ENCODE measurements at places on chromosomes 5 and 9.

GRCh38 chr9:16278326-16278999, 592.0 kb downstream of the BNC2 start:
- peak; percentile 24 for DNase-seq

GRCh38 chr5:168360521-168361285, 69.3 kb downstream of the WWC1 start:
- no peak for DNase-seq

DNA sequence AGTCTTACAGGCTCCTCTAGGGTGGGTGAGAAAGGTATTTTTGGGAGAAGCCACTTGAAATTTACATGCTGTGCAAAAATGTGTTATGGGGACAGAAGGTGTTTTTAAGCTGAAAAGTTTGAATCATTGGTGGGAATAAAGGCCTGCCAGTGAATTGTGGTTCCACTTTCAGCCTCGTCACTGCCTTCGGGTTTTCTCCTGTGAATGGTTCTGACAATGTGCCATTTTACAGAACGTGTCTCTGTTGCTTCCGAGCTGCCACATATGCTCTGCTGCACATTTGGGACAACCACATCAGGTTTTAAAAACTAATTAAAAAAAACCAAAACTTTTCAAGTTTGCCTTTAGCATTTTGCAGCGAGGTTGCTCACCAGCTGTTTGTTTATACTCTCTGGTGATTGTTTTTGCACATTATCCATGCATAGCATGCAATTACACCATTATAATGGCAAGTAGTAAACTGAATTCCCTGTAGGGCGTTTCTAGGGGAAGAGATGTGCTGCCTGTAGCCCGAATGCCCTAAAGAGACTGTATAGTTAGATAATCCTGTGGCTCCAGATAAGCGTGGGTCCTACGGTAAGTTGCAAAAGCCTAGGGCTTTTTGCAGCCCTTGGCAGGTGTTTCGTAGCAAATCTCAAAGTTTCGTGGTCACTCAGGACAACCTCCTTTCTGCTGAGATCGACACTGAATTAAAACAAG, 40.1 kb upstream of the SUB1 start:
- DNase-seq, result no peak

- DNase-seq, result no peak
Observed at GRCh38 chr5:14420101-14420811, 161.3 kb upstream of the OTULINL start.

DNA sequence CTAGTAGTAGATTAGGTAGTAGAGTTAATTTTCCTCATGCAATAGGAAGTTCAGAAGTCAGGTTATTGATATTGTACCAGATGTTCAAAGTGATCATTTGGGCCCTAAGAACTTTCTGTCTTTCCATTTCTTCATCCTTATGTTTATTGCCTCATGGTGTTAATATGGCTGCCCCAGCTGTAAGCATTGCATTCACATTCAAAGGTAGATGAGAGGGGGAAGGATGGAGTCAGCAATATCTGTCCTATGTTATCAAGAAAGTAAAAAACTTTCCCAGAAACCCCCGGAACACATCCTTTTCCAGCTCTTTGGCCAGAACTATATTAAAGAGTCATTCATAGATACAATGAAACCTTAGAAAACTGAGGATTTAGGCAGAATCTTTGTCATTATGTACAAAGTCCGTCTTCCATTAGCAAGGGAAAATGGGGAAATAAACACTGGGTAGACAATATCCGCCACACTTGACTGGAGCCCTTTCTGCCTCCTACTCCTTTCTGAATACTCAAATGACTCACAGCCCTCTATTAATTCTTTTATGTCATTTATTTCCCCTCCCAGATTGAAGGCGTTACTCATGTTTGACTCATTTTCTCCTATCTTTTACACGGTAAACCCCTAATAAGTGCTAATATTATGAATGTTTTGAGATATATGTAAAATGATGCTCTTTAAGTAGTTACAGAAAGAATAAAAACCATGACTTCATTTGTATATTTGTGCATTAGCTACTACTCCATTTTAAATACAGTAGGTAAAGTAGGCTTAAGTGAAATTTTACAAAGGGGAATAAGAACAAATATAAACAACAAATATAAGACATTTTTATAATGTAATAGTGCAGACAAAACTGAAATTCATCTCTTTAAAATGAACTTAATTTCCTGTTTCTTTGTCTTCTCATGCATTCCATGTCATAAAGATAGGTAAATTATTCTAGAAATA, 127.6 kb downstream of the SLF1 start:
- DNase-seq, result no peak

GRCh38 chr9:107778661-107779060, 289.1 kb upstream of the KLF4 start:
- DNase-seq, result no peak

- peak; percentile 93 for DNase-seq
Observed at GRCh38 chr5:72451741-72452505, 55.3 kb downstream of the ZNF366 start.

GRCh38 chr9:99506747-99507348, 284.8 kb downstream of the SEC61B start:
- DNase-seq, result no peak

DNA sequence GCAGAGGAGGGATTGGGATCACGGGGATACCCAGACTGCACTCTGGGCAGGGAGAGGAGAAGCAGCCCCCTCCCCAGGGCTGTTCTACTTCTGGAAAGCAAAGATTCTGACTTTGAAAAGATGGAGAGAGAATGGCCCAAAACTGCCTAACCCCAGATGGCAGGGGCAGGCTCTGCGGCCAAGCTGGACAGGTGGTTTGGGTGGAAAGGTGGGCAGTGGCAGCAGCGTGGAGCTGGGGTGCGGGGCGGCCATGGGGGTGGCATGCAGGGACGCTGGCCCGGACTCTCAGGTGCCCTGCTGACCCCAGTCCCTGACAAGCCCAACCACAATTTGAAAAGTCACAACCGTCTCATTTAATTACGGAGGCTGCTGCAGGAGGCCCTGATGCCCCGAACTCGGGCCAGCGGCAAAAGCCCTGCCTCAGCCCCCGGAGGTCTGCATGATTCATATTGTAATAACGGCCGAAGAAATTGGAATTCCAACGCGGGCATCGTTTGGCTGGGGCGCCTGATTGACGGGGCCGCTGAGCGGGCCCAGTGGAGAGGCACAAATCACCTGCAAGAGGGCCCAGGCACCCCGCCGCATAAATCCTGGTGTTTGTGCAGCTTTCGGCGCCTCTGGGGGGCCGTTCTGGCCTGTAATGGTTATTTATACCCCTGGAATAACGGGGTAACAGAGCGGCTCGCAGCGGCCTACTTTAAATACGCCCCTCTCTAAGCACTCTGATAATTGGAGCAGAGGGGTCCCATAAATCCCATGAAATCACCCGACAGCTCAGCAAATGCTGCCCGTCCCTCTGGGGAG, 41.8 kb upstream of the FCN2 start:
- DNase-seq, result no peak

GRCh38 chr9:20729523-20729922, 45.5 kb downstream of the FOCAD start:
- DNase-seq, result peak; percentile 68

DNA sequence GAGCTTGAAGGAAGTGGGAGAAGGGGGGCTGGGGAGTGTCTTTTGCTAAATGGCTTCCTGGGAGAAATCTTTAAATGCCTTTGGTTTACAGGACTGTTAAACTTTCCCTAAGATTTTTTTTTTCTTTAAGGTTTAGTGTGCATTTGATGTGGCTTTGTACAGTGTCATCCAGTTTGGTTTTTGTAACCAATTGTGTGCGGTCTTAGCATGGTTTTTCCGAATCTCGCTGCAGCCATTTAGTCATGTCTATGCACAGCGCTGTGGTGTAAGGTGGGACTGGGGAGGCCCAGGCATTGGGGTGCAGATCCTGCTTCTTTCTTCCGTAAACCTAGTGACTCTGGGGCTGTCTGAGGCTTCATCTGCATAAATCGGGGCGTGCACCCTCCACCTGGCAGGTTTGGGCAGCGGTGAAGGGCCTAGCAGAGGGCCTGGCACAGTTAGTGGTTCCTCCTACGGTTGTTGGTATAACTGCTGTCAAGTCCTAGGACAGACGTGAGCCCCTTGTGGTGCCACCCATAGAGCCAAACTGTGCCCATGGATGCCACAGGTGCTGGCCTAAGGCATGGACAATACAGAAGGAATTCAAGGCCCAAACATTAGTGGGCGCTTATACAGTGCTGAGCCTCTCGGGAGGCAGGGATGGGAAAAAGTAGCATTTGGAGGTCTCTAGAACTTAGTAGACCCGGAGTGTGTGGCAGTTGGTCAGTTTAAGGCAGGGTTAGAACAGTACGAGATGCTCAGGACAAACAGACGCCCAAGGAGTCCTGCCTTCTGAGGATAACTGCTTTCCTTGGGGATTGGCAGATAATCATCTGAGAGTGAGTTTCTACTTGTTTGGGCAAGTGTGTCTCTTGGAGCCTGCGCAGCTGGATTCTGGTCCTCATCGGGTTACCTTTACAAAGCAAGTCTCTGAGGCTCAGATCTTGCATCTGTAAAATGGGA, 1.5 kb downstream of the PRRC2B start:
- DNase-seq, result no peak

DNA sequence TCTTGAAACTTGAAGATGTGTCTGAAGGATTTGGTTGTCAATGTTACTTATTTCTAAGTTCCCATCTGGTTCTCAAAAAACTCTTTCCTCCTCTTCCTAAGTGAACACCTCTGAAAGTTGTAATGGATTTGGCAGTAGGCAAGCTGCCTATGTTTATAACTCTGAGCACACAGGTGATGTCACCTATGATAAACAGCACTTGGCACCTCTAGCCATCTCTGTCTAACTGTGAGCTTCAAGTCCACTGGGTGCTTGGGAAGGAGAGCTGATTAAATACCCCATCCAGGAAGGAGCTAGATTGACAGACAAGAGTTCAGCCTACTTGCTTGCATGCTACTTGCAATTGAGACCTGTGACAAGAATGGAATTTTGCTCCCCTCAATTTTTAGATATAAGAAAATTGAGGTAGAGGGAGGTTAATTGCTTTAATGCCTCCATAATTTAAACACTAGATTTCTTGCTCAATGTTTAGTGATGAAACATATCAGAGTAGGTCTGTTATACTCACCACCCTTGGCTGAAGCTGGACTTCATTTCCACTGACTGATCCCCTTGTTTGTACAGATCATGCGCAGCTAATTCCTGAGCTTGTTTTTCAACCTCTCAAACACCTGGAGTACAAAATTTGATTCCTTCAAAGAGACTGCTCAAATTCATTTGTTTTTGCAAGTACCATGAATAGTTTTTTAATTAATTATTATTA, 49.9 kb downstream of the PDE4D start:
- no peak for DNase-seq

GRCh38 chr9:90808398-90808797, 6.8 kb downstream of the SYK start:
- DNase-seq, result no peak

DNA sequence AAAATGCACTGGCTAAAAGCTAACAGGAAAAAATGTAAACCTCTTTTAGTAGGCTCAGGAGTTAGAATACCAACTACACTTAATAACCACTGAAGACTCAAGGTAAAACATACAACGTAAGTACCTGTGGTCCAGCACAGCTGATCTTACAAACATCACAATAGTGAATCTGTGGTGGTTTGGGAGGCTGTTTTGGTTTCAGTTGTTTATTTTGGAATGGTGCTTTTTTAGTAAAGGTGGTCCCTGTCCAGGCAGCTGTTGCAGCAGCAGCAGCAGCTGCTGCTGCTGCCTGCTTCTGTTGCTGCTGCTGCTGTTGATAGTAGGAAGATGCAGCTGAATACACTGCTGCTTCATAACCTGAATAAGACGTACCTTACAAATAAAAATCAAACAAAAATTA, 37.9 kb downstream of the ZFR start:
- DNase-seq, result no peak

DNA sequence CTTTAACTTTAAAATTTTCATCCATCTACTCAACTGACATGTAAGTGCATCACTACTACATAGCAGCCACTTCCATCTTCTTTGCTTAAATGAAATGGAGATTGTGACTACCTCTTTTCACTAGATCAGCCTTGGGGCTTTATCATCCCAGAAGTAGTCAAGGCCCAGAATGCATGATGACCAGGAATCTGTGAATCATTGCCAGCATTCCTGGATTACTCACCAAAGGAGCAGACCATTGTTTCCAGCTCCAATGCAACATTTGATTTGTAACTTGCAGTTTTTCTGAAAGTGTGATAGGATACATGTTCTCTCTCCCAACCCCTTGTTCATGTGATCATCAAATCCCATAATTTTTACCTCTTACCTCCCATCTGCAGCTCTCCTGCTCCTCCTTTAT, 65.1 kb downstream of the PLPPR1 start:
- peak; percentile 76 for DNase-seq

DNA sequence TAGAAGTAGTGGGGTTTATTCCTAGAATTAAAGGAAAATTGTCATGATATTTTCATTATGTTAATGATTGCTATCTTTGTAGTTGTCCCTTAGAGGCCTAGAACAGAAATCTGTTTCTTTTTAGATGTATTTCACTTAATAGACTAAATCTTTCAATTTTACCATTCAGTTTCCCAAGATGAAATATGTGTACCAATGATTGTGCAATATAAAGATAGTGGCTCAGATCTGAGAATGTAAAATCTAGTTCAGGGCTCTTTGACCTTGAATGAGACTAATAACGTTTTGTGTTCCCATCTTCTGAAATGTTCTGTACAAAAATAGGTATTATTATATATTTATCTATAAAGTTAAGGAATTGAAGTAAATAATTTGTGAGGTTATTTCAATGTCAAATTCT, 947.9 kb downstream of the DTWD2 start:
- DNase-seq, result no peak

- DNase-seq, result no peak
Observed at GRCh38 chr5:6585168-6585567, 47.7 kb downstream of the NSUN2 start.

DNA sequence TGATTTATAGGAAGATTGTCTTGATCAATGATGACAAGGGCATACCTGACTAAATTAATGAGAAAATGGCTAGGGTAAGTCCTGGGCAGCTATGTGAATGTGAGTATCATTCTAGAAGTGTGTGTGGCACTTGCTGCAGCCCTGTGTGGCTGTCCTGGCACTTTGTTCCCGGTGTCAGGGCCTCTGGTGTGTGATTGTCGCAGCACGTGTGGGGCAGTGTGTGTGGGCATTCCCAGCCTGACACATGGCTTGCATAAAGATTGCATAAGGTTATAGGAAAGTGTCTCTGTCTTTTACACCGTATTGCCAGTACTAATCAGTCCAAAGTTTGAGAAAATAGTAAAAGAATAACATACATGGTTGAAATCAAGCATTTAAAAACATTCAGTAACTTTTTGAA, 74.4 kb downstream of the TRIO start:
- DNase-seq, result no peak

- DNase-seq, result peak; percentile 55
Observed at GRCh38 chr9:34994260-34994899, 4.8 kb downstream of the DNAJB5 start.

All from fibroblast of upper back skin (primary cell).